Cerebellar nuclear complex (tissue), 1 donor: ENCODE measurements at places on chromosomes 13 and 19.

DNA sequence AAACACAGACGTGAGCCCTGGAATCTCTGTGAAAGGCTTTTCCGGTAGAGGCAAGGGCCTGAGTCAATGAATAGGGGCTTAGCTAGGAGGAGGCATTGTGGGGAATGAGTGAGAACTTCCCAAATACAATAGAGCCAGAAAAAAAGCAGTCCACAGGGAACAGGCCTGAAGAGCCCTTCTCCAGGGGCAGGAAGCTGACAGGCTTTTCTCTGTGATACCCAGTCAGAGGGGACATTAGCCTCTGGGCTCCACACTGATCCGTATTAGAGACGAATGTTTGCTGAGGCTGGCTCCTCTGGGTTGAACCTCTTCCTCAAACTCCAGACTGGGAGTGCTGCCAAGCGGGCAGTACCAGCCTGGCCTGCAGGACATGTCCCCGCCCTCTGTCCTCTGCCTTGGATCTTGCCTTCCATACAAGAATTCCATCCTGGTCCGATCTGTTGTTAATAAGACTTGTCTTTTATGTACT lies 2.3 kb downstream of the DHRS12 start:
- DNase-seq: no peak

GRCh38 chr19:41541990-41542584 lies 33.9 kb upstream of the CEACAM21 start:
- no peak for DNase-seq

- no peak for DNase-seq
These were observed 3.4 kb upstream of the ZIC2 start for GRCh38 chr13:99977912-99978798.

- no peak for DNase-seq
These were observed 96.8 kb upstream of the DOCK9 start for GRCh38 chr13:99074693-99075092.

- no peak for DNase-seq
These were observed 111.7 kb downstream of the INSR start for GRCh38 chr19:7182489-7182888.

GRCh38 chr19:47509973-47510372 lies 4.9 kb downstream of the NAPA start:
- no peak for DNase-seq

DNA sequence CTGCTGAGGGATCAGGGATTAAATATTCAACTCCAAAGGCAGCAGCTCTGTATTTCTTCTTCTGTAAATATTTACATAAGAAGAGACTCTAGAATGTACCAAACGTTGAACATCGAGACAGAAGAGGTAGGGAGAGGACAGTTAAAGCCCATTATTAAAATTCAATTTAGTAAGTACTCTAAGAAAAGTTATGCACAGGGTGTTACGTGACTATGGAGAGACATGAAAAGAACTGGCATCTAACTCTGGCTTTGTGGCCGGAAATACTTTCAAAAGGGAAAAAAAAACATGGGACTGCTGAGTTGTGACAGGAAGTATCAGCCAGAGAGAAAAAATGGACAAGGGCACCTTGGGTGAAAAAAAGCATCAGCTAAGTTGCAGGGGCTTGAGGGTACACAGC lies 36.7 kb downstream of the LNX2 start:
- DNase-seq: no peak

- no peak for DNase-seq
These were observed 121.5 kb upstream of the SLC10A2 start for GRCh38 chr13:103187721-103188156.

- no peak for DNase-seq
These were observed 1183.9 kb downstream of the SLITRK1 start for GRCh38 chr13:82698383-82698782.

- DNase-seq: peak; percentile 61
These were observed 1.2 kb downstream of the MKNK2 start for GRCh38 chr19:2049741-2050348.

DNA sequence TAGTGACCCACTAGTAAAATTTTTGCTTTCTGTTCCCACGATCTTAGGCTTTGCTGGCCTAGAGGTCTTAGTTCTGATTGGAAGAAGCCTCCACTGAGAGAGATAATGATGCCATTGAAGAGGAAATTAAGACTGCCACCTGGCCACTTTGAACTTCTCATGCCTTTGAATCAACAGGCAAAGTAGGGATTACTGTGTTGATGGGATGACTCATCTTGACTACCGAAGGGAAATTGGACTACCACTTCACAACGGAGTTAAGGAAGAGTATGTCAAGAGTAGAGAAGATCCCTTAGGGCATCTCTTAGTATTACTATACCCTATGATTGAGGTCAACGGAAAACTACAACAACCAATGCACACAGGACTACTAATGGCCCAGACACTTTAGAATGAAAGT lies 12.7 kb upstream of the FREM2 start:
- DNase-seq: no peak

GRCh38 chr19:18514800-18515682 lies 6.8 kb downstream of the ELL start:
- DNase-seq: no peak

GRCh38 chr19:4676955-4677731 lies 7.0 kb upstream of the MYDGF start:
- no peak for DNase-seq

- no peak for DNase-seq
These were observed 1.9 kb downstream of the CNN2 start for GRCh38 chr19:1028062-1028926.

- no peak for DNase-seq
These were observed 72.5 kb upstream of the FBXL3 start for GRCh38 chr13:77099415-77099814.

DNA sequence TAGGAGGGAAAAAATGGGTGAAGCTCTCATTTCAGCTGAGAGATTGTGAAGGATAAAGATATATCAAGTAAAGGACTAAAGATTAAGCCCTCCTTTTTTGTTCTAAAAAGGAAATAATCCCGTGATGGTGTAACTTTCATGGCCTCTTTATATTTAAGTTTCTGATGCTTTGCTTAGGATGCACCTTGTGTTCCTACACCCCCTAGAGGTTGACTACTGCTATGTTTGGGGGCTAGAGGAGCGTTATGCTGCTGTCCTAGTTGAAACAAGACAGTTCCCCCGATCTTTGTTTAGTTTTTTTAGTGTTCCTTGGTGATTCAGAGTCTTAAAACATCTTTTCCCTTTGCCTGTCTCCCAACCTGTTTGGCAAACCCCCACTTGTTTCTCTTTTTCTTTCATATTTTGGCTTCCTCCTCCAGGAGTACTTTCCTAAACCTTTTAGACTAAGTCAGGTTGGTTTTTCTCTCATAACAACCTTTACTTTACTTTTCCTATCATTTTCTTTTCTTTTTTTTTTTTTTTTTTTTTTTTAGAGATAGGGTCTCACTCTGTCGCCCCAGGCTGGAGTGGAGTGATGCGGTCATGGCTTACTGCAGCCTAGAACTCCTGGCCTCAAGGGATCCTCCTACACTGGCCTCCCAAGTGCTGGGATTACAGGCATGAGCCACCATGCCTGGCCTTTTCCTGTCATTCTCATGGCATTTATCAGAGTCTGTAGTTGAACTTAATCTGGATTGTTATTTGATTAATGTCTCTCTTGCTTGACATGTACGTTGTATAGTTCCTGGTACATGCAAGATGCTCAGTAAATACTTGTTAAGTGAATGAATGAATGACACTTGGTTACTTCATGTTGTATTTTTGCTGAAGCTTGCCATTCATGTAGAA lies 2.8 kb downstream of the UBA2 start:
- no peak for DNase-seq

GRCh38 chr13:79477968-79478367 lies 3.0 kb upstream of the NDFIP2 start:
- DNase-seq: no peak

DNA sequence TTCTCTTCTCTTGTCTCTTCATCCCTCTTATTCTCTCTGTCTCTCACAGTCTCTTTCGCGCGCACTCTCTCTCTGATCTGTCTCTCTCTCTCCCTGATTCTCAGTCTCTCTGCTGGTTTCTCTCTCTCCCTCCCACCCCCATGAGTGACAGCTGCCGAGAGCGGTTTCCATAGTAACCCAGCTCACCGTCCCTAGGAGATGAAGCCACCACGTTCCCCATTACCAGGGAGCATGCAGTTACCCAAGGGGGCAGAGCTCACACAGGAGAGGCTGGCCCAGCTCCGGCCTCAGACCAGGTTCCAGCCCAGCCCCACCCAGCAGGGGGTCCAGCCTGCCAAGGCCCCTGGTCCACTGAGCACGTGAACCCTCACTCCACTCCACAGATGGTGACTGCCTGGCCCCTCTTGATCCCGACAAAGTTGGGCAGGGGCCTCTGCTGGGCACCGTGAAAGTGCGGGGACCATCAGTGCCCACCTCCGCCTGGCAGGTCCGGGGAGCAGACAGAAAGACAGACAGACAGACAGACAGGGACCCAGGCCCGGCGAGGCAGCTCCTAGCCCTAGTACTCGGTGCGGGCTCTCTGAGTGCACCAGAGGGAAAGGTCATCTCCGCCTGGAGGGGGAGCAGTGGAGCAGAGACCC lies 50.6 kb downstream of the CELF5 start:
- peak; percentile 9 for DNase-seq

GRCh38 chr19:50739132-50739913 lies 16.2 kb downstream of the CLEC11A start:
- DNase-seq: no peak

DNA sequence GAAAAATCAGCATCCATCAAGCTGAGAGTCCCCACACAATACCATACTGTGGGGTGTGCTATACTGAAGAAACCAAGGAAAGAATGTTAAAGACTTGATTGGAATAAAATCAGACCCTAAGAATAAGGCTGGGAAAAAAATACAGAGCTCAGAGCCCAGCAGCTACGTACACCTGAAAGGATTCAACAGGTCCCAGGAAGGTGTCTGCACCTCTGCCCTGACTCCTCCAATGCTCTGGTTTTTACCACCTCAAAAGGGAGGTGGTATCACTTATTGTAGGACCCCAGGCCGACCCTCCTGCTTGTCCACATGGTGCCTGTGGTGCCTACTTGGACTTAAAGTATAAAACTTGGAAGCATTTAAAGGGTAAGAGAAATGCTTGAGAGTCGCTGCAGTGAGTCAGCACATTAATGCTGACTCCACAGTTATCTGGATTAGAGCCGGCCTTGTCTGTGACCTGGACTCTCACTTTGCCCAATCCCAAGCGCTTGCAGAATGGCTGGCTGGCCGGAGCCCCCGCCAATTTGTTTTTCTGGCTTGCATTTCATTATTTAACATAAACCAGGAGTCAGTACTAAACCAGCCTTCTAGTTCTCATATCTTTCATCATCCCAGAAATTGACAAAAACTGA lies 110.1 kb downstream of the FGF14 start:
- DNase-seq: no peak

- DNase-seq: no peak
These were observed 16.0 kb downstream of the SMG9 start for GRCh38 chr19:43738780-43739211.

DNA sequence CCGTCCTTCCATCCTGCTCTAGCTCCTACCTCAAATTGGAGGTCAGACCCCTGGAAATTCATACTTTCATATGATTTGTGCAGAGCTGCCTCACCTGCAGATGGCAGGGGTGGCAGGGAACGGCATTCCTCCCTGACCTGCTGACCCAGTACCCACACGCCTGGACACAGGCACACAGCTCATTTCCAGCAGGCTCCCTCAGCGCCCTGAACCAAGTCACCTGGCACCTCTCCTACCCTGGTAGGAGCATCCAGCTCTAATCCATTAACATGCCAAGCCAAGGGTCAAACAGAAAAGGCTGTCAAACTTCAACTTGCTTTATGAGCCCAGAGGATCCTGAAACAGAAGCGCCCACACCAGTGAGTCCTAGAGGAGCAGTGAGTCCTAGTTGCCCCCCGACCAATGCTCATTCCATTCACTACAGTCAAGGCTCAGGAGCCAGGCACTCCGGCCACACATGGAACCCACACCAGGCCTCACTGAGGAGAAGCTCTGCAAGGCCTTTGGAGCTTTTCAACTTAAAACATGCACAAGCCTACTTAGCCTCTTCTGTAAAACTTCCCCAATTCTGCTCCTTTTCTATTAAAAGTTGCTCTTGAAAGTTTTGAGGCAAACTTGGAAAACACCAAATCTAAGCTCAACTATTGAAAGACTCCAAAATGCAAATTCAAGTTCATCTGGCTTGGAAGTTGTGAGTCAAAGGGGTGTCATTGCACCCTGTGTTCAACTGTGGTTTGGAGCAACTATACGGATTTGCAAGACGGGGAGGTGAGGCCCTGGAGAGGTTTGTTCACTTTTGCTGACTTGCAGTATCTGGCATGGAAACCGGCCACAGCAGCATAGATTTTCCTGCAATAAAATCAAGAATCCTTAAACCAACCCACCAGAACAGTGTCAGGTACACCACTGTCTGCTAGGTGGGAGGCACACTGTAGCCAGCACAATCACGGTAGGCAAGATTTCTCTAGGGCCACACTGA lies 96.7 kb downstream of the CRYL1 start:
- DNase-seq: no peak

DNA sequence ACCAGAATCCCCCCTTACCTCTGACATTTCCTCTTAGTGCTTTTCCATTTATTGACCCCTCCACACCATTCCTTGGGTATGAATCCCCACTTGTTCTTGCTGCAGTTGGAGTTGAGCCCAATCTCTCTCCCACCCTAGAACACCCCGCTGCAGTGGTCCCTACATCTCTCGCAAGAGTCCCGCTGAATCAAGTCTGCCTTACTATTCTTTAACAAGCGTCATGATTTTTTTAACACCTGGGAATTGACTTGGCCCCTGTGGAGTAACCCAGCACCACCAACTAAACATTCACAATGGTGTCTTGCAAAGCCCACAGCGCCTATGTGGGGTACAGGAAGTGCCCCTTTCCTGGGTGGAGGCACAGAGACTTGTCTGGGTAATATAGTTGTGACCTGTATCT lies 13.2 kb upstream of the ZNF599 start:
- no peak for DNase-seq

GRCh38 chr13:21701460-21701859 lies 30.6 kb downstream of the FGF9 start:
- no peak for DNase-seq

DNA sequence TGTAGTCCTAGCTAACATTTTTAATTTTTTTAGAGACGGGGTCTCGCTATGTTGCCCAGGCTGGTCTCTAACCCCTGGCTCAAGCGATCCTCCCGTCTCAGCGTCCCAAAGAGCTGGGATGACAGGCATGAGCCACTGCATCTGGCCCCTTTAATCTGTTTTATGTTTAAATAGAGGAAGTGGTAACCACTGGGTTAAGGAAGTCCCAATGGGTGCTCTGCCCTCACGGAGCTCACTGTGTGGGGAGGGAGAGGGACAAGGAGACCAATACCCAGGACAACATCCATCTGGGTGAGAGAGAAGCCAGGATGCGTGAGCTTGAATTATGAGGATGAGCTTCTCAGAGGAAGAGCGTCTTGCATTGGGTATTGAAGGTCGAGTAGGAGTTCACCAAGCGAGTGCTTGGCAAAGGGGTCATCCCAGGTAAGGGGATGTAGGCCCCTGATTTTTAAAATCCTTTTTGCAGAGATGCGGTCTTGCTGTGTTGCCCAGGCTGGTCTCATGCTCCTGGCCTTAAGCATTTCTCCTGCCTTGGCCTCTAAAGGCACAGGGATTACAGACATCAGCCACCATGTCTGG lies 13.8 kb downstream of the YJU2 start:
- no peak for DNase-seq

GRCh38 chr13:99700468-99700867 lies 199.2 kb downstream of the TM9SF2 start:
- no peak for DNase-seq
